A172 (cell line): ENCODE measurements at places on chromosomes 7 and 10.

- DNase-seq = no peak
Observed at GRCh38 chr10:112701211-112701877, 248.7 kb upstream of the TCF7L2 start.

DNA sequence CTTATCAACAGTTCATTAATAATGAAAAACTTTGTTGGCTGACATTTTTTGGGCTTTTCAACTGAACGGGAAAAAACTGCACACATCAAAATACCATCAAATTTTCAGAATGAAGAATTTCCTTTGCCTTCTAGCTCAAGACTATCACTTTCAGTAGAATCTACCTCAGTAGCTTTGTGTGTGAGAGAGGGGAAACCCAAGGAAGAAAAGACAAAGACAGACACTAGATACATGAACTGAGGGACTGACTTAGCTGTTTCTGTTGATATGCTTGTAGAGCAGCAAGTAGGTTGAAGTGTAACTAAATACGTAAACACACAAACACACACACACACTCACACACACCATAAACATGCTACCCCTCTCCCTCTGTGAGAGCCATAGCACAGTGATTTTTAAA lies 257.1 kb downstream of the CDK14 start:
- DNase-seq = no peak

DNA sequence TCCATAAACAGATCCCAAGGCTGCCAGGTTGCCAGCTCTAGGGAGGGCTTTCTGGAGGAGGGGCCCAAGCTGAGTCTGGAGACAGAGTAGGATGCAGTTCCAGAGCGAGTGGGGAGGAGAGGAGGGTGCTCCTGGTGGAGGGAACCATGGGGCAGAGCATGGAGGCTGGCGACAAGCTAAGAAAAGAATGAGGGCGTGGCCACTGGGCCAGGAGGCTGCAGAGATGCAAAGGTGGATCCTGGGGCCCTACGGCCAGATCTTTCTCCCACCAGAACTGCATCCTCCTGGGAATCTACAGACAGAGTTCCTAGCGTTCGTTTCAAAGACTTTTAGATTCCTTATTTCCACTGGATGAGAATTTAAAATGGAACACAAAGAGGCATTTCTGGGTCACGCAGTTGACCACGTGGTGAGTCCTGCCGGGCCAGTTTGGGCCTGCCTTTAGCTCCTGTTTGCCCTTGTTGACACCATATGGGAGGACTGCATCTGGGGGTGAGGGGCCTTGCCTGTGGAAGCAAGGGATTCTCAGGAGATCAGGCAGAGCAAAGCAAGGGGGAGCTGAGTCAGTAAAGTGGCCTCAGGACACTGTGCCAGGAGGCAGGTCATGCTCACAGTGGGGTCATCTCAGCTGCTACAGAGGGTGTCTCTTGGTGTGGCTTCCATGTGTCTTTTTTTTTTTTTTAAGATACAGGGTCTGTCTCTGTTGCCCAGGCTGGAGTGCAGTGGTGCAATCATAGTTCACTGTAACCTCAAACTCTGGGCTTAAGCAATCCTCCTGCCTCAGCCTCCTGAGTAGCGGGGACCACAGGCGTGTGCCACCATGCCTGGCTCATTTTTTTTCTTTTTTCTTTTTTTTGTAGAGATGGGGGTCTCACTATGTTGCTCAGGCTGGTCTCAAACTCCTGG lies 137.8 kb downstream of the SH3PXD2A start:
- no peak for DNase-seq

- peak; percentile 5 for DNase-seq
Observed at GRCh38 chr10:48885376-48885775, 54.3 kb downstream of the LRRC18 start.

- no peak for DNase-seq
Observed at GRCh38 chr10:71245420-71246325, 33.3 kb downstream of the UNC5B start.

DNA sequence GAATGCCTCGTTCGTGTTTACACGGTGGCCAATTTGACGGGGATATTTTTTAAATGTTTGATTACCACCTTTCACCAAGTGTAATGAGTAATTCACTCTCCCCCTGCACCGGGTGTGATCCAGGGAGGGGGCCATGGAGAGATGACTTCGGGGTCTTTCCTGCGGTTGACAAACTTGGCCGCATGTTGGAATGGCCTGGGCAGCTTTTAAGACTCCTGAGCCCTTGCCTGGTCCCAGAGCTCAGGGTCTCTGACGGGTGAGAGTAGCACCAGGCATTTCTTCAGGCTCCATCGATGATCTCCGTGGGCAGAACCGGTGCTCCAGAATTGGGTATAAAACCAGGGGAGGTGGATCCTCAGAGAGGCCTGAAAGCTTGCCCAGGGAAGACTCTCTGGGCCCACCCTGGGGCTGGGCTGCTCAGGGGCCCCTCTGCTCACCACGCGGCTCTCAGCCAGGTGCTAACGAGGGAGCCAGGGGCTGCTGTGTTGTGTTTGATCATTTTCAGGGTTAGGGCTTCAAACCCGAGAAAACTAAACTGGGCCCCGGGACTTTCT lies 882 bp downstream of the ZNF282 start:
- DNase-seq = no peak

DNA sequence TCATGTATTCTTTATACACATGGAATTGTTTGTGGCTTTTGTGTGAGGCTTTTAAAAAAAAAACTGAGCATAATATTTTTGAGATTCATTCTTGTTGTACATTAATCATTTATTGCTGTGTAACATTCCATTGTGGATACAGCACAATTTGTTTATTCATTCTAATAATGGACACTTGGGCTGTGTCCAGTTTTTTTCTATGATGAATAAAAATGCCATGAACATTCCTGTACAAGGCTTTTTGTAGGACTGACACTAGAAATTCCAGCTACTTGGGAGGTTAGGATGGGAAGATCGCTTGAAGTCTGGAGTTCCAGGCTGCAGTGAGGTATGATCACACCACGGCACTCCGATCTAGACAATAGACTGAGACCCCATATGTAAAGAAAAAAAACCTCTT lies 254.3 kb upstream of the CACNA2D1 start:
- peak; percentile 19 for DNase-seq

- no peak for DNase-seq
Observed at GRCh38 chr7:25732766-25733217, 419.2 kb upstream of the NFE2L3 start.
